Activated T-helper 9 cell treated with anti-CD3 and anti-CD28 coated beads, Interleukin-2, amount 50 U/mL, for 16 hours (primary cell): ENCODE measurements at places on chromosomes 16 and 17.

GRCh38 chr17:28889996-28890395 lies 7.5 kb downstream of the FLOT2 start:
- DNase-seq, result no peak

DNA sequence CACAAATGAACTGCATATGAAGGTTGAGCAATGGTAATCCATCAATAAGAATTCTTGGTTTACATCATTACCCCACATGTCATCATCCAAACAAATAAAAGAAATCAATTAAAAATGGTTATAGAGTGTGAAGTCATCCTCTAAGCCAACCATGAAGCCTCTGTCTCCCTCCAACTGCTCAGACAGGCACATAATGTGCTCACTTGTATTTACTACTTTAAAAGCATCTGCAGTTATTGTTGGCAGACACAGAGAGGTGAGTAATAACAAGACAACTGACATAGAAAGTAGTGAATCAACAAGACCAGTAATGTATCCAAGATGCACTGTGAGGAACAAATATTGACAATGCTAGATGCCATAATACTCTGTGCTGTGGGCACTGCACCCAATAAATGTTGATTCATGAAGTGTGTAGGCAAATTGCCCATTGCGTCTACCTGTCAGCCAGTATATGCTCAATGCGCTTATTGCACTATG lies 20.0 kb downstream of the ADAMTS18 start:
- no peak for DNase-seq

DNA sequence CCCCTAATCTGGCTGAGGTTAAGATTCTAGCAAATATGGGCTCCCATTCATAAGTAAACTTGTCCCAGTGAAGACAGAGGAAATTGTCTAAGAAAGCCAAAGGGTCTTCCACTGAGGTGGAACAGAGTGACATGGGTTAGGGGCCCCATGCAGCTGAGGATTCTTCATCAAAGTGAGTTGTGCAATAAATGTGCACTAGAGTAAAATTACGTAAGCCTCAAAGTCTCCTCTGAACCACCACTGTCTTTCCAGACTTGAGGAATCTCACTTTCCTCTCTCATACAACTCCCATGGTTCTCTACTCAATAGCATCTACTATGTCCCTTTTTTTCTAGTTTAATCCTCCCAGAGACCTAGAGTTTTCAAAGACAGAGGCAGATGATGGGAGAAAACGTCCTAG lies 132.4 kb downstream of the CA10 start:
- DNase-seq, result no peak

DNA sequence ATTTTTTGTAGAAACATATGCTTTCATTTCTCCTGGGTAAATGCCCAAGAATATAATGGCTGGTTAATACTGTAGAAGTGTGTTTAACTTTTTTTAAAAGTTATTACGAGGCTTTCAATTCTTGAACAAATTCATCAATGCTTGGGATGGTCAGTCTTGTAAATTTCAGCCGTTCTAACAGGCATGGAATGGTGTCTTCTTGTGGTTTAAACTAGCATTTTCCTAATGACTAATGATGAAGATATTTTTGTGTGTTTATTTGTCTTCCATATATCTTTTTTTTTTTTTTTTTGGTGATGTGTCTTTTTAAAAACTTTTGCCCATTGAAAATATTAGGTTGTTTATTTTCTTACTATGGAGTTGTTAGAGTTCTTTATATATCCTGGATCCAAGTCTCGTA lies 67.1 kb downstream of the MGAT5B start:
- DNase-seq, result no peak

GRCh38 chr16:8053437-8053836 lies 536.9 kb downstream of the TMEM114 start:
- no peak for DNase-seq

DNA sequence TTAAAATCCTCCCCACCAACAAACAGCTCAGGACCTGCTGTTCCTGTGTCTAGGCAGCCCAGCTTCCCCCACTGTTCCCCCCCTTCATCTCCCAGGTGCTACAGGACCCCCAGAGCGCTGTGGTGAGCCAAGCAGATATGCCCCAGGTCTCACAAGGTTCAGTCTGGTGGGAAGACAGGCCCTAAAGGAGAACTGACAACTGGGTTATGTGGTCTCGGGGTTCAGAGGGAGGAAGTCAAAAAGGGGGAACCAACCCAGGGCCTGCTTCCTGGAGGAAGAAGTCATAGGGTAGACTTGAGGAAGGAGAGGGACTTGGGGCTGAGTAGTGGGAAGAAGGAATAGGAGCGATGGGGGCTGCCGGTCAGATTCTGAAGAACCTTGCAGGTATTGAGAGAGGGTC lies 2.6 kb downstream of the RIPOR1 start:
- no peak for DNase-seq

GRCh38 chr16:53048139-53048915 lies 4.4 kb downstream of the CHD9NB start:
- no peak for DNase-seq

DNA sequence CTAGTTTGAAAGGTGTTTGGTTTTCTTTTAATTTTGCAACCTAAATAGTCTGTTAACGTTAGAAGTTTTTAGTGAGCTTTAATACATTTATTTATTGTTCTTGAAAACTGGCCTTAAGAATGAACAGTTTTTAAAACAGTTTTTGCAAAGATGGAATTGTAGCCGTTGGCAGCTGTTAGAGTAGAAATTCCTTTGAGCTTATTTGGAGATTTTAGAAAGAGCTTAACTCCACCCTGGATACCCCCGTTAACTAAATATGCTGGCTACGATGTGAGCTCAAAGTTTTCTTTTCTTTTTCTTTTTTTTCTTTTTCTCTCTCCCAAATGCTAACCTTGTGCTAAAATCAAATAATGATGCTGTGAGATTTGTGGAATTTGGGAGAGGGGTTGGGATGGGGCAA lies 75.2 kb downstream of the COX10 start:
- no peak for DNase-seq

DNA sequence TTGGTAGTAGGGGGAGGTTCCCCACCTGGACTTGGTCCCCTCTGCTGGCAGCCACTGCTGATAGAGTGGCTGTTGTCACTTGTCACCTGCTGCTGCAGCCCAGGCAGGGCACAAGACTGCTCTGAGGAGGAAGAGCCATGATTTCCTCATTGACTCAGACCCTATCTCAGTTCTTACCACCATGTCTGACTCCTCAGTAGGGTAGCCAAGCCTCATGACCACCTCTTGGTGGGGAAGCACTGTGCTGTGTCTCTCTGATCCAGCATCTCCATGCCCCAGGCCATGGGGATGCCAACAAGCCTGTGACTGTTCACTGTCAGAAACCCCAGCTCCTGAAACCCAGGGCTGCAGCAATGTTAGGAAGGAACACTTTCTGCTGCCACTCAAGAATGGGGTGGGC lies 173.0 kb downstream of the WSCD1 start:
- no peak for DNase-seq

GRCh38 chr17:3914312-3914670 lies 2.0 kb downstream of the P2RX1 start:
- no peak for DNase-seq

GRCh38 chr17:63647065-63647725 lies 25.0 kb downstream of the MAP3K3 start:
- DNase-seq, result no peak

DNA sequence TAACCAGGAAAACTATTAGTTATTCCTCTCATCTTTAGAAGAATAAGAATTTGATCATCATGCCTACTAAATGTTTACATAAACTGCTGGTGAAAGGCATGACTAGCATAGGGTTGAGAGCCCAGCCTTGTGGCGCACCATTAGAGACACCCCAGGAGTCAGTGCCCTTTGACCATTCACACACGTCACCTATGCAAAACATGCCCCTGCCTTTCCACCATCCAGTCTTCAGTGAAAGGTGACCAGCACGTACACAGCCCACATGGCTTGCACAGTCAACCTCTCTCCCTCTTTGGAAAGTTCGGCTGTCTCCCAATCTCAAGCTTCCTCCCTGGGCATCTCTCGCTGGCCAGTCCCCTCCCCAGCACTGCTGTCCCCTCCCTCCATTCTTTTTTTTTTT lies 150.3 kb downstream of the ENGASE start:
- no peak for DNase-seq

GRCh38 chr17:59842901-59843652 lies 49.7 kb downstream of the TUBD1 start:
- DNase-seq, result peak; percentile 52

DNA sequence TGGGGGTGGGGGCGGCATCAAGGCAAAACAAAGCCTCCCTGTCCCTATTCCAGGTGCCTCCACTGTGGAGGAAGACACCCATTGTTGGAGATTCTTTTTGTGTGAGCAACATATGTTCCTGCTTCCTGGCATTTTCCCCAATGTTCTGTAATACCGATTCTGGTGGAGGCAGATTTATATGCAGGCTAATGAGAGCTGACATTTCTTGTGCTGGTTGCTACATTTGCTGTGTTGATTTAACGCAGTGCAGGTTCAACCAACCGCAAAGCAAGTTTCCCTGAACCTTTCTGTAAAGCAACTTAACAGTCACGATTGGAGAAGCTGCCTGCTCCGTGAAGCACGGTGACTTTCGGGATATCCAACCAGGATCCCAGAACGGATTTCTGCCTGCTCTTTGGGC lies 260.5 kb downstream of the CBLN1 start:
- DNase-seq, result no peak

DNA sequence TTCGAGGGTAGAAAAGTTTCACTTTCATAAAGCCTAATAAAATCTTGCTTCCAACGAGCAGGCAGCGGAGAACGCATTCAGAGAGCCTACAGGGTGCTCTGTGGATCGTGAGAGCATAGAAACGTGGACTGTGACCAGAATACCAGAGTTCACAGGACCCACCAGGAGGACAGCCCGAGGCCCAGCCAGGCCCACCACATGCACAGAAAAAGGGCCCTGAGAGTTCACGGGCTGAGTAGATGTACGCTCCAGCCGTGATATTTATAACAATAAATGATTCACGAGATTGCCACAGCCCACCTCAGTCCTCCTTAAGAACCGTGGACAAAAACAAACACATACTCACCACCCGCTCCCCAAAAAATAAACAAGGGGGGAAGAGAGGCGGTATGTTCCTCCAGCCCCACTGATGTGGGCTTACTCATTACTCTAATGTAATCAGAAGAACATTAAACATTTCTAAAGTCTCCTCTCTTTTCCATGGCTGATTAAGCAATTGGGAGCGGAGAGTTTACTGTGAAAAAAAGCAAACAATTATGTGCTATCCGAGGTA lies 207.2 kb downstream of the C16orf78 start:
- no peak for DNase-seq

- no peak for DNase-seq
Measured at GRCh38 chr16:74837056-74837455, 62.4 kb upstream of the FA2H start.

GRCh38 chr17:31281061-31281460 lies 16.0 kb downstream of the OMG start:
- no peak for DNase-seq

DNA sequence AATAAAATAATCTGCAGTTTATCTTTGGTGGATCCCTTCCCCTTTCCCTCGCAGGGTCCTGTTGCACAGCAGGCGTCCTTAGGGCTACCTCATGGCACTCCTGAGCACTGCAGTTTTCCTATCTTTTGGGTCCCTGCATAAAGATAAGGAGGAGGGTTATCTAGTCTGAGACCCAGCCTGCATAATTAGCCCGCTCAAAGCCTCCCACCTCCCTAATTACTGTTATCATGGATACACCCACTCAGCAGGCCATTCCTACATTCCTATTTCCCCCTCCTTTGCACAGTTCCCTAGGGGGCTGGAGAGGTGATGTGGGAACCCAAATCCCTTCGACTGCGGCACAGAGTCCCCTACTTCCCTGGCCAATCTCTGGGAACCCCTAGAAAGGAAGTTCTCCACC lies 5.1 kb upstream of the CLUH start:
- no peak for DNase-seq

DNA sequence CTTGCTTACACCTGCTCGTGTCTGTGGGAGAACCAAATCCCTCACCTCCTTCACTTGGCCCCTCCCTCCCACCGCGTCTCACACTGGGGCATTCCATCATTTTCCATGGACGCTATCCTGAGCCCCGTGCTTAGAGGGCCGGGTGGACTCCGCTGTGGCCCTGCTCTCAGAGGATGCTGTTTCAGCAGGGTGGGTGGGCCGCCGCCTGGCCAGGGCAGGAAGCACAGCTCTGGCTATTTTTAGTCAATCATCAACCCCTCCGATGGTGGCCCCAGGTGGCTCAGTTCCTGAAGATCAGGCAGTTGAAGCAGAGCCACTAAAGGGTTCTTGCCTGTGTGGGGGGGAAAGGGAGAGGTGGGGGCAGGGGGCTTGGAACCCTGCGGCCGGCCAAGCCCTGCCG lies 230.3 kb downstream of the ENGASE start:
- no peak for DNase-seq

DNA sequence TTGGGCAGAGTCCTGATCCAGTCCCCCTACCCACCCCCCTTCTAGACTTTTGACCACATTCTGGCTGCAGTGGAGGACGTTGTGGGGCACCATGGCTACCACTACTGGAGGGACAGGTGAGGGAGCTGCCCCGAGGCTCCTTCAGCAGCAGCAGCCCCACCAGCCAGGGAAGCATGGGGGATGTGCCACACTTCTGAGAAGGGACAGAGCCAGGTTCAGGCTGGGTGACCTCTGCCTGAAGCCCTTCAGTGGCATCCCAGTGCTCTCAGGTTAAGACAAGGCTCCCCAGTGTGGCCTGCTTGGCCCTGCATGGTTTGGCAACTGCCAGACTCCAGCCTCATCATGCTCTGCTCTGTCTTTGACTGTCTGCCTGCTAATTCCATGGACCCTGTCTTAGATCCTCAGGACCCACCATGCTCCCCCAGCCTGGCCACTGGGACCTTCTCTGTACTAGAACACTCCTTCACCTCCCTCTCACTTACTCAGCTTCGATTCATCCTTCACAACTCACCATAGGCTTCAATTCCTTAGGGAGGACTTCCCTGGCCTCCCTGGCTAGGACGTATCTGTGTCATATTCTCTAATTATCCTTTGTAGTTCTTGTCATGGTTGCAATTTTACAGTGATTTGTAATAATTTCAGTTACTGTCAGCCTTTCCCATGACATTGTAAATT lies 8.8 kb downstream of the SLC9A5 start:
- DNase-seq, result no peak

- peak; percentile 5 for DNase-seq
Measured at GRCh38 chr17:8629371-8630226, 926 bp downstream of the MYH10 start.

DNA sequence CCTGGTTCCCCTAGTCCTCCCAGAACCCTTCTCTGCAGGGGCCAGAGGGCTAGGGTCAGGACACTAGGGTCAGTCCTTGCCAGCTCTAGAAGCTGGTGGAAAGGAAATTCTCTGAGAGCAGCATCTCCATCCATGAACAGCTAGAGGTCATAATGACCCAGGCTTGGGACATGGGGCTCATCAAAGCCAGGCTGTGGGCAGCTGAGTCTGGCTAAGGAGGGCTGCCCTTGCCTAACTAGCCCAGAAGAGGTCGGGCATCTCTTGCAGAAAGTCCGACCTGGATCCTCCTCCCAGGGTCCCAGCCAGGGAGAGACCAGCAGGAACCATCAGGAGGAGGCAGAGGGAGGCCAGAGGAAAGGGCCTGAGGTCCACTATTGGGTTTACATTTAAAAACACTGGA lies 4.3 kb downstream of the MPO start:
- DNase-seq, result no peak

GRCh38 chr17:58378733-58379510 lies 26.9 kb upstream of the SUPT4H1 start:
- DNase-seq, result no peak
